ENCODE measurements at places on chromosomes 5 and 9.
A peak's percentile ranks its signal among the peaks of the same experiment; 100 is the strongest.

GRCh38 chr5:167361795-167362194 lies 929.6 kb upstream of the WWC1 start:
- DNase-seq: no peak

GRCh38 chr5:127136908-127137307 lies 63.6 kb upstream of the C5orf63 start:
- DNase-seq: no peak

GRCh38 chr5:141951332-141951781 lies 6.6 kb downstream of the PCDH12 start:
- no peak for DNase-seq

- peak; percentile 19 for DNase-seq
Measured at GRCh38 chr5:1793301-1793740, 6.3 kb downstream of the MRPL36 start.

GRCh38 chr5:86320266-86320665 lies 297.5 kb upstream of the COX7C start:
- no peak for DNase-seq

DNA sequence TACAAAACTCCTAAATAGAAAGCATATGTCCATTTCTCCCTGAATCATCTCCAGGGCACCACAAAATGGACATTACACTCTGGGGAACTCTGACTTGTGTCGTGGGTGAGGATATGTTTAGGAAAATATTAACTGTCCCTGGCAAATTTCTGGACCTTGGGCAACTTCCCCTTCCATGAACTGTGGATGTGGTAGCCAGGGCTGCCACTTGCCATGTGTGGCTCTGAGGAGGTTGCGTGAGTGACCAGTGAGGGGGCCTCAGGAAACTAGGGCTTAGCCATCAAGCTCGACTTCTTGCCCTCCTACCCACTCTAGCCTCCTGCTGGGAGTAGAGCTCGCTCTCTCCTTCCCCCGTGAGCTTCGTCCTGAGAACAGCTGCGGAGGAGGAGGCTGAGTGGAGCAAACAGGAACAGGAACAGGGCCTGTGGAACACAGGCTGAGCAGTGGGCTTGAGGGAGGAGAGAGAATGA lies 13.8 kb upstream of the STC2 start:
- DNase-seq: peak; percentile 14

DNA sequence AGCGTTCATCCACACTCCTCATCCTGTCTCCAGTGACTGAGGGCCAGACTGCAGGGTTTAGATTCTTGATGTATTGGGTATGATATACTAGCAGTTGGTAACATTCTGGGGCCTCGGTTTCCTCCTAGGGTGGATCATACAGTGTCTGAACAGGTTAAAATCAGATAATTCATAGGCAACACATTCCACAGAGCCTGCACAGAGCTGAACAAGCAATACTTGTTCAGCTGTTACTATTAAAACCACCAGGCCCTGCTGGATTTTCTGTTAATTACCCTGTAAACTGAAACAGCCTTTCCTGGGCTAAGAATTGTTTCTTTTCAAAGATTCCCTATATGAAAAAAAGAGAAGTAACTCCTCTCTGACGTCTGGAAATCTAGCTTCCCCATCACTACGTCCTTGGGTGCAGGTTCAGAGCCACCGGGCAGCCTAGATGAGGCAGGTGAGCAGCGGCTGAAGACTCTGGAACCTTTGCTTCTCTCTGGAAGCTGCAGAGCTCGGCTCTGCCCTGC lies 1313.5 kb upstream of the WWC1 start:
- no peak for DNase-seq

- peak; percentile 21 for DNase-seq
Measured at GRCh38 chr5:134586866-134587524, 45.6 kb downstream of the SAR1B start.

DNA sequence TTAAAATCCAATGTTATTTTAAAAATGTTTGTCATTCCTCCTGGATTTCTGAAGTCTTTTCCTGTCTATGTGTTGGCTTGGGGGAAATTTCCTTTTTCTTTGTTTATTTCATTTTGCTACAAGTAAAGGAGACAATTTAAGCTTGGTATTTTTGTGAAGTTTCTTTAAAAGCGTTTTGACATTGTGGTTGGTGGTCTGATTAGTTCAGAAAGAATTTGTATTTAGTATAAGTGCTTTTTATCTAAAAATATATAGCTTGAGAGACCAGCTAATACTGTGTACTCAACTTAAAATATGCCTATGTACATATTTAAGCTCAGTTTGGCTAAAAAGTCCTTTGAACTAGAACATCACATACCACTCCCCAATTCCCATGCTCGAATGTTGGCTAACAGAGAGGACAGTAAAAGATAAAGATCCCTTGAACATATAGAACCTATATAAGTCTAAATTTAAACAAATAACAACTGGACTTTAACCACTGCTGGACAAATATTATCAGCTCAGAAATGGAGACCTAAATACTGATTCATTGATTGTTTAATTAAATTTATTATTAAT lies 237.6 kb downstream of the TLE4 start:
- DNase-seq: no peak

DNA sequence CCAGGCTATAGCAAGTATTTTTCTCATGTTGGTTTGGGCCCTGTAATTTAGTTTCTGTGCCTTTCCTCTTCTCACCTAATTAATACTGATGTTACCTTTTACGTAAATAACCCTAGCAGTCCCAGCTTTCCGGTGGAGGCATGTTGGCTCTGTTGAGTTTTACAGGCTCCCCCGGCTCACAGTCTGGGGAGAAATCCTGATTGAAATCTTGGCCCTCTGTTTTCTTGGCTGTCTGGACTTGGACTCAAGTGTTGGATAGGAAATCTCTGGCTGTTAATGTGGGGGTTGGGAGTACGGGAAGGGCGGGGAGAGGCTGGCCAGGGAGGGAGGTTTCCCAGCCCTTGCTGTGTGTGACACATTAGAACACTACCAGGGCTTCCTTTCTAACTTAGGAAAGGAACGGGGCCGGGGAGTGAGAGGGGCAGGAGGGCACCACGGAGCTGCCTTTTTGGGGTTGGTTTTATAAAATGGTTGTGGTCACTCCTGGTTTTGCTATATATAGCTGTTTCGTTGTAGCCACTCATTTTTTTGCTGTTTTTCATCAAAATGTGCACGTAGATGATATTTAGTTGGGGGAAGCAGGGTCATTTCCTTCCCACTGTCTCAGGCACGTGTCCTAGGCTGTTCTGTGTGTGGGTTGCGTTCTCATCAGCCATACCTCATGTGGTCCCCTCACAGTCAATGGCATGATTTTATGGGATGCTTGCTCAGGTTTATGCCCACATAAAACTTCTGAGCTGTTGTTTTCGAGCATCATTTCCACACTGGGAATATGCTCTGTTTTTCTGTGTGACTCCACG lies 11.0 kb downstream of the TRIO start:
- DNase-seq: no peak
